ENCODE measurements at places on chromosomes 6 and 20.

DNA sequence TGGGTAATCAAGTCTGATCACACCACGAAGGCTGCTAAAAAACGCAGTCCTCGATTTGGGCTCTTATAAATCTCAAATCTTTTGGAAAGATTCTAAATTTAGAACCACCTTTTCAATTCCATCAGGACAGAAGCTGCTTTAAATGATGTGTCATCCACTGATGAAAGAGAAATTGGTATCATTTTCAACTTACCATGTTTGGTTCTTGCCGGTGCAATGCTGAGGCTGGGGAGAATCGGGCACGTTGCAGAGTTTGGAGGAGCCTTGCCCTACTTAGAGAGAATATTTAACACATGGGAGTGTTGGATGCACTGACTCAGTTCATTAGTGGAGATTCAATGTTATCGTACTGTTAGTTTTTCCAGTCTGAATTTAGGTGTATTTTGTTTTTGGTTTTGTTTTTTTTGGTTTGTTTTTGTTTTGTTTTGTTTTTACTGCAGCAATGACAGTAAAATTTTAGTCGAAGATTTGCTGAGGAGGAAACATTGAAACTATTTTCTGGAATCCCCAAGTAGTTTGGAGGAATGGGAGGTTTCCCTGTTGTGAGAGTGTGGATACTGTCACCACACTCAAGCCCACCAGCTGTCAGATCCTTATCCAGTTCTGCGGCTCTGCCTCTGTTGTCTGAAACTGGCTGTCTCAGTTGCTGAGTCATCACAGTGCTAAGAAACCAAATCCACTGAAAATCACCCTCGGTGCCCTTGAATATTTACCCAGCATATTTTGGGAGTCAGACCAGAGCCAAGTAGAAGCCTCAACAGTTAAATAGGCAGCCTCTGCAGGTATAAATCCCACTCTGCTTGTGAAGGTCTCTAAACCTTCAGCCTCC is 497.0 kb downstream of the BTBD3 start:
- DNase-seq: no peak

GRCh38 chr6:150759483-150759882 is 106.0 kb upstream of the MTHFD1L start:
- DNase-seq: no peak

- no peak for DNase-seq
Observed at GRCh38 chr6:158923805-158924498, 76.0 kb downstream of the RSPH3 start.

DNA sequence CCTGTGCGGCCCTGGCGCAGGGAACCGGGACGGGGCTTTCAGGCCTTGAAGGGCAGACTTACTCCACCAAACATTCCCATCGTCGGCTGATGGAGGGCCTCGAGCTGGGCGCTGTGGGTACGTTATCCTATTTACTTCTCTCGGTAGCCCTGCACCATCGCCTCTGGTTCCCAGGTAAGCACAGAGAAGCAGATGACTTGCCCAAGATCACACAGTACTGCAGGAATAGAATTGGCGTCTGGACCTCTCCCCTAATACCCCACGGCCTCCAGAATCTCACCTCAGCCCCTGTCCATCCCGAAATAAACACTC is 46.4 kb downstream of the PDYN start:
- no peak for DNase-seq

DNA sequence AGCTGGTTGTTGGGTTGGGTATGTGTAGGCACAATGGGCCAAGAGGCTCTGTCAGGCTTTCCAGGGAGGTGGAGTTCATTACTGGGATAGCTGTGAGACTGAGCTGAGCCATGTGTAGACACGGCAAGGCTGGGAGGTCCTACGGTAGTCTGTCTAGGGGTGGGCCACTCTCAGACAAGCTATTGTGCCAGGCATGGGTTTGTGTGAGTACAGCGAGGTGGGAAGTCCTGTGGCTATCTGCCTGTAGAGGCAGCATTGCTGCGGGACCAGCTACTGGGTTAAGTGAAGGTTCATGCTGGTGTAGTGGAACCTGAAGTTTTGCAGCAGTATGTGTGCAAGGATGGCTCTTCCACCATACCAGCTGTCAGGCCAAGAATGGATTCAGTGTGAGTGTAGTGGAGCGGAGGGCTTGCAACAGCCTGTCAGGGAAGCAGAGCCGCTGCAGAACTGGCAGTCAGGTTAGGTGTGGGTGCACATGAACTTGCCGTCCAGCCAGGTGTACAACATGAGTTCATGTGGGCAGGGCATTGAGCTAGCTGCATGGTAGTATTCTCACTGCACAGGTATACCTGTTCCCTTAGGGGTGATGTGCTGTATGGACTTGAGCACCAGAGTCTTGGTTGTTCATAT is 78.0 kb upstream of the CENPW start:
- DNase-seq: no peak

- DNase-seq: no peak
Observed at GRCh38 chr6:97842521-97842920, 559.5 kb upstream of the MMS22L start.

DNA sequence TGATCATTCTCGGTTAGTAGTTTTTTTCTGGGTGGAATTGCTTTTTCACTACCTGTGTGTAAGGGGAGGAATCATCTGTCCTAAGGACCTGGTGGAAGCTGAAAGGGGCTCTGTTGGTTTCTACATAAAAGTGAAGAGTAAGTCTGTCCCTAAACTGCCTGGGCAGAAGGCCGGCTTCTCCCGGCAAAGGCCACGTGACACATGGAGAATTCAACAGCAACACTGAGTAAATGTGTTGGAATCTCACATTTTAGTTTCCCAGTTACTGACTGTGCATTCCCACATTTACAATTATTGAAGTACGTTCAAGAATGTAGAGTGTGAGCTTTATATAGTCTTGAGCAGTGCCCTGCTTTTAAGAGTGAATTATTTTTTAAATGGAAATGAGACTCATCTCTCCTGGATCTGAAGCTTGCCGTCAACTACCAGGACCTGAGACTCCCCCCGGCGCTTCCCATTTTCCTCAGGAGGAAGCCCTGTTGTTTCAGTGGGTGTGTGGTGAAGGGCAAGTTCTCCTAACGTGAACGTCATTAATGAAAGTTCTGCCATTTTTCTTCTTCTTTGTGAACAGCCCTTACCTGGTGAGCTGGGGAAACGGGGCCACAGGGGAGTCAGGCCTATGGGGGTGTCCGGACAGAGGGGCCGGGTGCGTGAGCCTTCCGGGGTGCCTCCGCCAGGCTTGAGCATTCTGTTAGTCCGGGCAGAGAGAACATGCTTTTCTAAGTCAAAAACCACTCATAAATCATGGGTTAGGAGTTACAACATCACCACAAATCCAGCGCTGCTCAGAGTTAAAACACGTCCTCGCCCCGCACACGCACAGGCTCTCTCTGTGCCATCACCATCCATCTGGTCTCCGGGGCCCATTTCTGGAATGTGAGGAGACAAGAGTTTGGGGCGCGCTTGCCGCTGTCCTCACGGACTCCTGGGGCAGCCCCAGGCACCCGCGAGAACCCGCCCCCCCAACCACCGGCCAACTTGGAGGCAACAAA is 56.6 kb upstream of the SMOC2 start:
- no peak for DNase-seq

DNA sequence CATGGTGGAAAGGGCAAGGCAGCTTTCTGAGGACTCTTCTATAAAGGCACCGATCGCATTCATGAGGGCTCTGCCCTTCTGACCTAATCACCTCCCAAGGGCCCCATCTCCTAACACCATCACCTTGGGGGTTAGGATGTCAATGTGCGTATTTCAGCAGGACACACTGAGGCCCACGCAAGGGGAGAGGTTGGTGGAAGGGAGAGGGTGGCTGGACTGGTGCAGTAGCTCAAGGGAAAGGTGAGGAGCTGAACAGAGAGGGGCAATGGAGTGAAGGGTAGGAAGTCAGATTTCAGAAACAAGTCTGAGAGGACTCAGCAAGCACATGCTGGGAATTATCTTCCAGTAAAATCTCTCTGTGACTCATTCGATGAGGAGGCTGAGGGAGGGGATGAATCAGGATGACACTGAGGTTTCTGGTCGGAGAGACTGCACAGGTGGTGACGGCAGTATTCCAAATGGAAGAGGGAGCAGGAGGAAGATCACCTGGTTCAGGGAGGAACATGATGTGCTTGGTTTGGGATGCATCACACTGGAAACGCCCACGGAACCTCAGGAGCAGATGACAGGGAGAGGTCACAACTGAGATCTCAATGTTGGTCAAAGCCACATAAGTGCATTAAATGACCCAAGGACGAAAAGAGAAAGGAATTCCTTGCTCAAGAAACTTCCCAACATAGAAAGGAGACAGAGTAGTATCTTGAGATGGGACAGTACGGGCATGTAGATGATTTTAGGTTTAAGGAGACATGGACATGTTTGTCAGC is 67.1 kb downstream of the TFAP2A start:
- no peak for DNase-seq

DNA sequence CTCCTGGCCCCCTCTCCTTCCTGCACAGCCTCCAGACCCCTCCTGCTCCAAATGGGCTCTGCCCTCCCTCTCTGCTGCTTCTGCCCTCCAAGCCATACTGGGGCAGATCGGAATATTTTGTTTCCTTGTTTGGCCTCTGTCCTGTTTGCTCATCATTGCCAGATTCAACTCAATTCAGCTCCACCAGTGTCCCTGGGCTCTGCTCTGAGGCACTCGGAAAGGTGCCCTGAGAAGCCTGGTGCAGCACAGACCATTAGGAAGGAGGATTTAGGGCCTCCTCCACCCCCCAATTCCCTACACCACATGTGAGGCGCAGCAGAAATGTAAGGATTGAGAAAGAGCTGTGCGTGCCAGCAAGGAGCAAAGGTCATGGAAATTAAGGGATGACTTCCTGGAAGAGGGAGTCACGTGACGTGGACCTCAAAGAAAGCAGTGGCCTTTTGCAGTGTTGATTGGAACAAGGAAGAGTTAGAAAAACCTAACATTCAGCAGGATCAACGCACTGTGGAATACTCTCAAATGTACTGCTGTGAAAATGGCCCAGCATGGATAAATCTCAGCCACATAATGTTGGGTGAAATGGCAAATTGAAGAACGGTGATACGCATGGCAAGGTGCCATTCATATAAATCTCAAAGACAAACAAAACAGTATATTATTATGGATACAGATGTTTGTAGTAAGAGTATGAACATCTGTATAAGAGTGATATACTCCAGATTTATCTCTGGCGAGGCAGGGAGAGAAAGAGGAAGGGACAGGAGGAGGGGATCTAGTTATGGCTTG is 229.5 kb upstream of the RNF24 start:
- no peak for DNase-seq

DNA sequence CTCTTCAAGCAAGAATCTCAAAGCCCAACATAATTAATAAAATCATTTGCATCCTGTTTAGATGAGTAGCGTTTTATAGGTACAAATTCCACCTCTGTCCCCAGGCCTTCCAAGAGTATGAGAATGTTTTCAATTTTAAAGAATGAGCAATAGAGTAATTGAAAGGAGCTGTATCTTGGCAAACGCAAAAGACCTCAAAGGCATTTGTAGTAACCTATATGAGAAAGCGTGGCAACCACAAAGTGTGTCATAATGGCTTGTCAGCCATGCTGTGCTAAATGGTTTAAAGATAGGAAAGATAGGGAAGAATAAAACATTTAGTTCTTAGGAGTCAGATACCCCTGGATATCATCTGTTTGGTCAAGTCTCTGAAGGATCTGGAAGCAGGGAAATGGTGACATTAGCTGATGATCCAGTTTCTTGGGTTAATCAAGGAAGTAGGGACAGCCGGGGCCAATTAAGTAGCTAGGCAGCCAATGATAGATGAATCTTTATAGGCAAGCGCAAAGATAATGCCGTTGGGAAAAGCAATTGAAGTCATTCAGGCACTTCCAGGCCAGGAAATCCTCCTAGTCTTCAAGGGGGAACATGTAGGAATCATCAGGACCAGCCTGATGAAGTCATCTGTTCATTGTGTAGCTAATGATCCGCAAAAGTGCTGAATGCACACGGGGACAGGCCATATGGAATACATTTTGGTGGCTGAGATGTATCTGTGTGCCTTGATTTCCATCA is 71.5 kb upstream of the ISM1 start:
- DNase-seq: no peak

GRCh38 chr6:82385546-82385945 is 21.9 kb downstream of the TPBG start:
- DNase-seq: no peak

- DNase-seq: no peak
Observed at GRCh38 chr20:4869290-4870193, 131.8 kb downstream of the SLC23A2 start.

- DNase-seq: no peak
Observed at GRCh38 chr20:63972312-63973159, 2.8 kb upstream of the ZNF512B start.

GRCh38 chr6:158073776-158074175 is 92.1 kb downstream of the SYNJ2 start:
- no peak for DNase-seq

- DNase-seq: no peak
Observed at GRCh38 chr6:6772751-6773150, 184.2 kb downstream of the LY86 start.

- DNase-seq: no peak
Observed at GRCh38 chr20:63086421-63087235, 79.9 kb upstream of the BHLHE23 start.

DNA sequence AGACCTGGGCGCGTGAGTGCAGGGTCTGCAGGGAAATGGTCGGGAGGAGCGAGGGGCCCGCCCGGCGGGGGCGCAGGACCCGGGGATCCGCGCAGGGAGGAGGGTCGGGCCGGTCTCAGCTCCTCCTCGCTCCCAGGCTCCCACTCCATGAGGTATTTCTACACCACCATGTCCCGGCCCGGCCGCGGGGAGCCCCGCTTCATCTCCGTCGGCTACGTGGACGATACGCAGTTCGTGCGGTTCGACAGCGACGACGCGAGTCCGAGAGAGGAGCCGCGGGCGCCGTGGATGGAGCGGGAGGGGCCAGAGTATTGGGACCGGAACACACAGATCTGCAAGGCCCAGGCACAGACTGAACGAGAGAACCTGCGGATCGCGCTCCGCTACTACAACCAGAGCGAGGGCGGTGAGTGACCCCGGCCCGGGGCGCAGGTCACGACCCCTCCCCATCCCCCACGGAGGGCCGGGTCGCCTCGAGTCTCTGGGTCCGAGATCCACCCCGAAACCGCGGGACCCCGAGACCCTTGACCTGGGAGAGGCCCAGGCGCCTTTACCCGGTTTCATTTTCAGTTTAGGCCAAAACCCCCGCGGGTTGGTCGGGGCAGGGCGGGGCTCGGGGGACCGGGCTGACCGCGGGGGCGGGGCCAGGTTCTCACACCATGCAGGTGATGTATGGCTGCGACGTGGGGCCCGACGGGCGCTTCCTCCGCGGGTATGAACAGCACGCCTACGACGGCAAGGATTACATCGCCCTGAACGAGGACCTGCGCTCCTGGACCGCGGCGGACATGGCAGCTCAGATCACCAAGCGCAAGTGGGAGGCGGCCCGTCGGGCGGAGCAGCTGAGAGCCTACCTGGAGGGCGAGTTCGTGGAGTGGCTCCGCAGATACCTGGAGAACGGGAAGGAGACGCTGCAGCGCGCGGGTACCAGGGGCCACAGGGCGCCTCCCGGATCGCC is 54.2 kb upstream of the HLA-A start:
- no peak for DNase-seq

GRCh38 chr20:24199501-24199900 is 210.9 kb upstream of the GGTLC1 start:
- DNase-seq: no peak

- no peak for DNase-seq
Observed at GRCh38 chr6:142726616-142727015, 218.4 kb downstream of the HIVEP2 start.
